ENCODE measurements at places on chromosomes 11 and 22.

DNA sequence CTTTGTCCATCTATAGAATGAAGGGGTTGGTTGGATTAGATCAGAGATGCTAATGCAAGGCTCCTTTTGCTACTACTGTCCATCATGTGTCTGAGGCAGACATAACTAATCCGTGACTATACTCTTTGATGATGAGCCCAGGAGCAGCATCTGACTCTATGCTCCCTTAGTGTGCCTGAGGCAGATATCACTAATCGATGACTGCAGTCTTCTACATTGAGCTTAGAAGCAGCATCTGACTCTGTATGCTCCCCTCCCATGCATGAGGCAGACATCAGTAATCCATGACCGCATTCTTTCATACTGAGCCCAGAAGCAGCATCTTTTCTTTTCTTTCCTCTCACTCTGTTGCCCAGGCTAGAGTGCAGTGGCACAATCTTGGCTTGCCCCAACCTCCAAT, 4.2 kb downstream of the TCN2 start:
- no peak for DNase-seq

- no peak for DNase-seq
These were observed 58.4 kb downstream of the CD82 start for GRCh38 chr11:44623731-44624491.

DNA sequence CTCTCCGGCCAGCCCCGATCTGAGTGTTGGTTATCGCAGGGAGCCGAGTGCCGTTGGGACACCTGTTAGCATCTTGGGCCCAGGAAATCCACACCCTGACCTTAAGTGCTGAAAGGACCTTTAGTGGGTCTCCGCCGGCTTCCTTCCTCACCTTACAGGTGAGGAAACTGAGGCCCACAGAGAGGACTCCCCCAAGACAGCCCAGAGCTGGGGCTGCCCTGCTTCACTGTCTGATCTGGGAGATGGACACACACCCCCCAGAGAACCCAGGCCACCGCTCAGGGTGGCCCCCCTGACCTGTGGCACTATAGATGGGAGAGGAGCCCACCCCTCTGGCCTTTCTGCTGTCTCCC, 73.6 kb downstream of the FBLN1 start:
- no peak for DNase-seq

DNA sequence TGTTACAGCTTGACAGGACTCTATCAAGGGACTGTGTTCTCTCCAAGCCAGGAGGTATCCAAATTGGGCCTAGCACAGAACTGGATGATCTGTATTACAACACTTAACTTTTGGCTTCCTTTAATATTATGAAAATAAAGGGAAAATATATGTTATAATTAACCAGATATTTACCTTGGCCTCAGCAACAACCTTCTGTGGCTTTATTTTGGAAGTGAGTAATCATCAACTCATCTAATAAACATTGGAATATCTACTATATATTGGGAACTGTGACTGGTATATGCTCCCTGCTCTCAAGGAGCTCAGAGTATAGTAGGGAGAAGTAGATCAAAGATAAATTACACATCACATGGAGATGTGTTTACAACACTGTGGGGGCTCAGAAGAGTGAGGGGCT, 352.2 kb downstream of the METTL15 start:
- no peak for DNase-seq

DNA sequence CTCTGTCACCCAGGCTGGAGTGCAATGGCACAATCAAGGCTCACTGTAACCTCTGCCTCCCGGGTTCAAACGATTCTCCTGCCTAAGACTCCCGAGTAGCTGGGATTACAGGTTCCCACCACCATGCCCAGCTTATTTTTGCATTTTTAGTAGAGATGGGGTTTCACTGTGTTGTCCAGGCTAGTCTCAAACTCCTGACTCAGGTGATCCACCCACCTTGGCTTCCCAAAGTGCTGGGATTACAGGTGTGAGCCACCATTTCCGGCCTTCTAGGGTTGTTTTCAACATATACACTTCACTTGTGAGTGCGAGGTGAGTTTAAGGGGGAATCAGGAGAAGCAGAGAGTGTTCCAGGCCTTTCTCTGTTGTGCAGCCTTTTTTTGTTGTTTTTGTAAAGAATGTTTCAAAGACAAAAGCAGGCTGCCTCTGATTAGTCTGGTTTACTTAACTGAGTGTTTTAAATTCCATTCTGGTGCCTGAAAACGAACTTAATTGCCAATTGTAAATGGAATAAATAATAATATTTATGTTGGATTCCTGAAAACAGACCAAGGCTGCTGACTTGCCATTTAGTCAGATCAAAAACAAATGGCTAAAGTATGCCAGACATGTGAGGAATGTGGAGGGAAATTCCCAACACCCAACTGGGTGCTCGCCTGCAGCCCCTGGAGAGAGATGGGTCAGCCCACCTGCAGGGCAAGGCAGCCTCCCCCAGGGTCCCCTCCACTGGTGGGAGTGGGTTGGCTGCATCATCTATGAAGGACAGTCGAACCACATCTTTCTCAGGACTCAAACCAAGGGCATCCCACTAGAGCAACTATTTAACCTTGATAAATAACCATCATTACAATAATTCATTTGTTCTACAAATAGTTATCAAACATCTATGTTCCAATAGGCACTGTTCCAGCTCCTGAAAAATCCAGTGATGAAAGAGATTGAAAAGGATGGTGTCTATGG, 4.6 kb upstream of the RANGAP1 start:
- no peak for DNase-seq

DNA sequence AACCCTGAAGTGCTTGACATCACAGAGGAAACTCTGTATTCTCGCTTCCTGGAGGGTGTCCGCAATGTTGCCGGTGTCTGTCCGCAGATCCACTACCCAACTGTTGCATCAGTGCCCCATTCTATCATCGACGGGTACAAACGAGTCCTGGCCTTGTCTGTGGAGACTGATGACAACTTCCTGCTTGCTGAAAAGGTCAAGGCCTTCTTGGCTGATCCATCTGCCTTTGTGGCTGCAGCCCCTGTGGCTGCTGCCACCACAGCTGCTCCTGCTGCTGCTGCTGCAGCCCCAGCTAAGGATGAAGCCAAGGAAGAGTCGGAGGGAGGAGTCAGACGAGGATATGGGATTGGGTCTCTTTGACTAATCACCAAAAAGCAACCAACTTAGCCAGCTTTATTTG, 42.9 kb upstream of the DAGLA start:
- DNase-seq: no peak

GRCh38 chr11:79600711-79601110, 159.9 kb upstream of the TENM4 start:
- DNase-seq: no peak

DNA sequence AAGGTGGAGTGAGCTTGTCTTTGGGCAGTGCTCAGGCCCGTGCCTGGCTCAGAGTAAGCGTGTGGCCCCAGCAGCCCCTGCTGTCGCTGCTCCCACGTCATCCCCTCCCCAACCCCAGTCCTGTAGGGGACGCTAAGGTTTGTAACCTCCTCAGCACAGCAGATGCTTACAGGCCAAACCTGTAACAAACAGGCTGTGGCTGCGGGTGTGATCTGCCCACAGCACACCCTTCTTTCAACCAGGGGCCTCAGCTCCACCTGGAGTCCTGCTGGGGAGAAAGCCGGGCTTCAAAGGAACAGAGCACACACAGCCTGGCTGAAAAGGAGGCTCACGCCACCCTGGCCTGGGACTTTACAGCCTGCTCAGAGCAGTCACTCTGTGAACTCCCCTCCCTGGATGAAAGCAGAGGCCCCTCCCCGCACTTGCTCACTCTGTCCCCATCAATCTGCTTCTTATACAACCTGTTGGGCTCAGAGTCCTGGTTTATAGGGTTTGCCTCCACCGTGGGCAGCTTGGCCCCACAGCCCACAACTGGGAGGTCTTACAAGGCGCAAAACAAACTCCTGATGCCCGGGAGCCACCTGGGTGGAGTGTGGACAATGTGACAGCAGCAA, 54.3 kb downstream of the SCUBE1 start:
- no peak for DNase-seq

- no peak for DNase-seq
These were observed 71.5 kb downstream of the SIK3 start for GRCh38 chr11:117026593-117027330.

DNA sequence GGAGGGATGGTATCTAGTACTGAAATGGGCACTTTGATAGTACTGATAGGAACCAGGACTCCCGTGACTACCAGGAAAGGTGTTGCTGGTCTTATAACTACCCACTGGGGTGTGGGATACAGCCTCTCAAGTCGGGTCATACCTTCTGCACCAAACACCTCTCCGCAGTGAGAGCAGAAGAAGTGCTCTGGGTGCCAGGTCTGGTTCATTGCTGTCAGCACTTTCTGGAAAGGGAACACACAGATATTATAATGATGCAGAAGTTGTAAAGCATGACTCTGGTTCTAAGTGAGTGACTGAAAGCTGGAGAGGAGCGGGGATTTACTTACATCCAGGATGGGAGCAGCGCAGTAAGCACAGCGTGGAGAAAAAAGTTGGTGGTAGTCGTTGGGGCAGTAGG, 26.0 kb downstream of the LPXN start:
- DNase-seq: no peak

GRCh38 chr11:3229673-3230630, 2.3 kb downstream of the MRGPRE start:
- DNase-seq: no peak

GRCh38 chr11:13094930-13095687, 86.0 kb downstream of the RASSF10 start:
- no peak for DNase-seq

DNA sequence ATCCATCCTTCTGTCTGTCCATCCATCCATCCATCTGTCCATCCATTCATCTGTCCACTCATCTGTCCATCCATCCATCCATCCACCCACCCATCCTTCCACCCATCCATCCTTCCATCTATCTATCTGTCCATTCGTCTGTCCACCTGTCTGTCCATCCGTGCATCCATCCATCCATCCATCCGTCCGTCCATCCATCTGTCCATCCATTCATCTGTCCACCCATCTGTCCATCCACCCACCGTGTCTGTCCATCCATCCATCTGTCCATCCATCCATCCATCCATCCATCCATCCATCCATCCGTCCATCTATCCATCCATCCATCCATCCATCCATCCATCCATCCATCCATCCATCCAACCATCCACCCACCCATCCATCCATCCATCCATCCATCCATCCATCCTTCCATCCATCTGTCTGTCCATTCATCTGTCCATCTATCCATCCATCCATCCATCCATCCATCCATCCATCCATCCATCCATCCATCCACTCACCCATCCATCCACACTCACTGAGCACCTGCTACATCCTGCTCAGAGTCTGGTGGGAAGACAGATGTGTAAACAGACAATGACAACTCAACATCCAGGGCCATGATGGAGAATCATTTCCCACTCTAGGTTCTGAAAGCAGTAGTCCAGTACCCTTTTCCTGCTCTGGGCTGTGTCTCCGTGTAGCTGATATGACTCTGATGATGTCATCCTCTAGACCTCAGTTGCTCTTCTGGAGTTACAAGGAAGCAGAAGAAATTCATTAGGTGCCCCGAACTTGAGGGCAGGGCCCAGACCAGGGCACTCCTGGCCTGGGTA, 30.8 kb upstream of the MYEOV start:
- DNase-seq: no peak

- no peak for DNase-seq
These were observed 6.0 kb upstream of the CDKN1C start for GRCh38 chr11:2891326-2892214.

GRCh38 chr11:92267278-92267677, 42.7 kb downstream of the FAT3 start:
- no peak for DNase-seq

GRCh38 chr11:82676483-82677094, 57.1 kb downstream of the FAM181B start:
- no peak for DNase-seq

DNA sequence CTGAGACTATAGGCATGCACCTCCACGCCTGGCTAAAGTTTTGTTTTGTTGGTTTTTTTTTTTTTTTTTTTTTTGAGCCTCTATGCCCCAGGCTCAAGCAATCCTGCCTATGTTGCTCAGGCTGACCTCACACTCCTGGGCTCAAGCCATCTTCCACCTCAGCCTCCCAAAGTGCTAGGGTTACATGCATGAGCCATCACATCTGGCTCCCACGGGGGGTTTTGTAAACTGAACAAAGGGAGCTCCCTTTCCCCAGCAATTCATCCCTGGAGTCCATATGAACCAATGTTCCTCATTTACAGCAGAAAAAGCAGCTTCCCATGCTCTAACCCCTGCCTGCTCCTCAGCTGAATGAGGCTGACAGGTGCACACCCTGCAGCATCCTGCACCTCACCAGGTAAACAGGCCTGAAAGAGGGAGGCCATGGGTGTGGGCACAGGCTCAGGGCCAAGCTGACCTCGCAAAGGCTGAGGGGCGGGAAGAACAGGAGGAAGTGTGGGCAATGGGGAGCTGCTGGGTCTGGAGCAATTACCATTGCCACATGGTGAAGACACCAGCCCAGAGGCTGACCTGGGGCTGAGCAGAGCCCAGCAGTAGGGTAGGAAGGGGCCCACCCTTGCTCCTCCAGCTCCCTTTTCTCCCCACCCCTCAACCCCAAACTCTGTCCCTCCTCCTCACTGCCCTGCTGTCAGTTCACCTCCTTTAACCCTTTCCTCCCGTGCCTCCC, 58.2 kb downstream of the RBX1 start:
- DNase-seq: no peak

GRCh38 chr11:31366795-31367194, 2.7 kb downstream of the DCDC1 start:
- no peak for DNase-seq

DNA sequence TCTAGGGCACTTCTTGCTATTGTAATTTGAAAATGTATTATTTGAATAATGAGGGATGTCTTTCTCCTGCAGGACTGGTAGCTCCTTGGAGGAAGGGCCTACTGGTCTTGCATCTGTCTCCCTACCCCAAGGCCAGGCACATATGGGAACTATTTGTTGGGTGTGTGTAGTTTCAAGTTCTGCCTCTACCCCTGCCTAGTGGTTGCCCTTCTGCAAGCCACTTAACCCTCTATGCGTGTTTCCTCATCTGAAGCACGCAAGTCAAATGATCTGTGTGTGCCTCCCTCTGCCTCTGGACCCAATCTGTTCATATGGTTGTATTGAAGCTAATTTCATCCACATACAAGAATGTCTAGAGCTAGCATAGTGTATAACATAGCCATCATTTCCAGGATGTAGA, 67.0 kb downstream of the WNT11 start:
- no peak for DNase-seq

DNA sequence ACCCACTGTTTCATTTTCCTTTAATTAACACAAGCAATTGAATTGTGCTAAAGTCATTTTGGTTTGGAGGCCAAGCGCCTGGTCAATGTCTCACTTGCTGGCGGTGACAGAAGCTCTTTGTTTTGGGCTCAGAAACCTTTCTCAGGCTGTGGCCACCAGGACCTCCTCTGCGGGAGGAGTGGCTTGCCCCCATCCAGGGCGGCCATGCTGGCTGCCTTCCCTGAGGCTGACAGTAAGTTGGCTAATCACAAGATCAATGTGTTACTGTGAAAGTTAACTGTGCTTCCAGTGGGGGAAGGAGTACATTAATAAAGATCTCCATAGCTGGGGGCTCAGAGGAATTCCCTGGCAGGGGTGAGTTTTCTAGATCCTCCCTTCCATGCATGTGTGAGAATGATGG, 1074.5 kb downstream of the NTM start:
- DNase-seq: no peak

All from GM18507 (cell line).